ENCODE measurements at places on chromosomes 12 and 14.
A peak's percentile ranks its signal among the peaks of the same experiment; 100 is the strongest.

GRCh38 chr14:64178814-64179213, 115.4 kb downstream of the ESR2 start:
- no peak for DNase-seq

- no peak for DNase-seq
These were observed 142.5 kb downstream of the GCH1 start for GRCh38 chr14:54759982-54760585.

DNA sequence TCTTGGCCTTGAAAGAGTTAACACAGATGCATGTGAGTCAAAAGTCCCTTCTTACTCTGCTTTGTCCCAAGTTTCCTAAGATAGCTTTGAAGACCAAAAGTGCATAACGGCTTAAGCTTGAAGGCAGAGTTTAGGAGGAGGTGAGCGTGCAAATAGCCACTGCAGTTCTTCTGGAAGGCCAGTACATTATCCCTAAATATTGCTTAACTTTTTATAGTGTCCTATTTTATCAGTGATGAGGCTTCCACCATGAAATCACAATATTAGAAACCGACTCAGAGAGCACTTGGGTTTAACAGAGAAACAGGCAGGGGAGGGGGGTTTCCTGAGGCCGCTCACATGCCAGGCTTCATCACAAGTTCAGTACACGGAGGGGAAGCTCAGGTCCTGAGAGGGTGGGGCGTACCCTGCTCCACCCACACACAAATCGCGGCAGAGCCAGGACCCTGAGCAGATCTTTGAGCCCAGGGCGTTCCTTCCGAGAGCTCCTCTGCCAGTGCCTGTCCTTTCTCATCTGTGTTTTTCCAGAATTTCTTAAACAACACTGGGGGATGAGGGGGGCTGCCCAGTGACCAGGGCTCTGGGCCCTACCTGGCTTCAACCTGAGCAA, 26.8 kb upstream of the BDKRB2 start:
- no peak for DNase-seq

- no peak for DNase-seq
These were observed 144.3 kb downstream of the CHST11 start for GRCh38 chr12:104600790-104601739.

GRCh38 chr12:41981758-41982157, 162.9 kb downstream of the GXYLT1 start:
- DNase-seq: no peak

GRCh38 chr12:123151457-123152454, 866 bp upstream of the PITPNM2 start:
- DNase-seq: no peak

- no peak for DNase-seq
These were observed 1.2 kb upstream of the DDN start for GRCh38 chr12:49000346-49000745.

DNA sequence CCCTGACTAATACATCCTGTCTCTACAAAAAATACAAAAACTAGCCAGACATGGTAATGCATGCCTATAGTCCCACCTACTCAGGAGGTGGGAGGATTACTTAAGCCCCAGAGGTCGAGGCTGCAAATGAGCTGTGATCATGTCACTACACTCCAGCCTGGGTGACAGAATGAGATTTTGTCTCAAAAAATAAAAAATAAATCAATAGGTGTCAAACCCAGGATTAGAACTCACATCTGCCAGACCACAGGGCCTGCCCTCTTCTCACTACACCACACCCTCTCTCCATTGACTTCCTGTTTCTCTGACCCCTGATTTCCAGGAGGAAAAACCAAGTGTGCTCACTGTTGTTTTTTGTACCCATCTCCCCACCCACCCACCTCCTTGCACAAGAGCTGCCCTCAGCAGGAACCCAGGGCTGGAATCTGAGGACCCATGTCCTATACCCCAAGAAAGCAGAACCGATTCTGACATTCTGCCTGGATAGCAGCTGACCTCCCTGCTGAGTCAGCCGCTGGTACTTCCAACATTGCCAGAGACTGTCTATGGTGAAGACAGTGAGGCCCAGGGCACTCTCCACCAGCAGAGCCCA, 6.2 kb downstream of the CMKLR1 start:
- no peak for DNase-seq

- no peak for DNase-seq
These were observed 157.8 kb upstream of the NUDT4 start for GRCh38 chr12:93219947-93220346.

GRCh38 chr14:61455351-61455750, 134.0 kb downstream of the PRKCH start:
- DNase-seq: no peak

- DNase-seq: no peak
These were observed 404.4 kb downstream of the SLC6A15 start for GRCh38 chr12:84507956-84508850.

GRCh38 chr14:59678352-59678751, 101.7 kb upstream of the CCDC175 start:
- no peak for DNase-seq

GRCh38 chr12:43179486-43179885, 372.5 kb downstream of the ADAMTS20 start:
- DNase-seq: no peak

- DNase-seq: no peak
These were observed 29.5 kb downstream of the TRPV4 start for GRCh38 chr12:109803678-109804077.

- DNase-seq: peak; percentile 90
These were observed at the start of the genes C12orf57 and RNU7-1 for GRCh38 chr12:6943722-6944380. Gene C12orf57 (plus strand): TSS chr12:6944022. CDS start chr12:6944122, 100 bp downstream. Gene RNU7-1 (plus strand): TSS chr12:6943816.

DNA sequence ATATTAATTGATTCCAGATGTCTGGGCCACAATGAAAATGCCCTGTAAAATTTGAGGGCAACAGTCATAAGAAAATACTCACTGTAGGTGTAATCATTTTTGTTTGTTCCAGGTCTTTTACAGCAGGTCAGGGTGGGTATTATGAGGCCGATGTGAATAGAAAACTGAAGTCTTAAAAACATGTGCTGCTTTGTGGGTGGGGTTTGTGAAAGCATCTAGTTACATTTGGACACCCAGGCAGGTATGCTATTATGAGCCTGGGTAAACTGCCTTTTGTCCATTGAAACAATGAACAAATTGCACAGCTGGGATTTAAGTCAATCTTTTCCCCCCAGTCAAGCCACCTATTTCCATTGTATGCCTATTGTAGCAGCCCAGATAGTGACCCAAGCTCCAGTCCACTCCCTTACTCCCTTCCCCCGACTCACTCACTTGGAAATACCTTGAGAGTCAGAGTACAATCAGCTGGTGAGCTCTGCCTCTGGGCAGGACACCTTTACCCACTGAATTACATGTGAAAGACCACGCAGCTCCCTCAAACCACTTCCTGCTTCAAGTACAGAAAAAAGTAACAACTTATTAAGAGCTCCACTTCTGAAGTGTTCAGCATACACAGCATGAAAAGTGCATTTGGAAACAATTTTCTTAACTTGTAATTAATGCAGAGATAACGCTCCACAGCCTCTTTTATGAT, 1.8 kb downstream of the IGF1 start:
- DNase-seq: peak; percentile 19

GRCh38 chr14:103066399-103066798, 9.1 kb upstream of the CDC42BPB start:
- no peak for DNase-seq

- no peak for DNase-seq
These were observed 5.6 kb upstream of the LHX5 start for GRCh38 chr12:113477171-113477841.

GRCh38 chr14:64915797-64916196, 1.5 kb downstream of the CHURC1 start:
- DNase-seq: no peak

GRCh38 chr14:50620341-50620740, 47.8 kb downstream of the SAV1 start:
- DNase-seq: no peak

GRCh38 chr14:68314642-68315041, 478.2 kb downstream of the ZFP36L1 start:
- no peak for DNase-seq

DNA sequence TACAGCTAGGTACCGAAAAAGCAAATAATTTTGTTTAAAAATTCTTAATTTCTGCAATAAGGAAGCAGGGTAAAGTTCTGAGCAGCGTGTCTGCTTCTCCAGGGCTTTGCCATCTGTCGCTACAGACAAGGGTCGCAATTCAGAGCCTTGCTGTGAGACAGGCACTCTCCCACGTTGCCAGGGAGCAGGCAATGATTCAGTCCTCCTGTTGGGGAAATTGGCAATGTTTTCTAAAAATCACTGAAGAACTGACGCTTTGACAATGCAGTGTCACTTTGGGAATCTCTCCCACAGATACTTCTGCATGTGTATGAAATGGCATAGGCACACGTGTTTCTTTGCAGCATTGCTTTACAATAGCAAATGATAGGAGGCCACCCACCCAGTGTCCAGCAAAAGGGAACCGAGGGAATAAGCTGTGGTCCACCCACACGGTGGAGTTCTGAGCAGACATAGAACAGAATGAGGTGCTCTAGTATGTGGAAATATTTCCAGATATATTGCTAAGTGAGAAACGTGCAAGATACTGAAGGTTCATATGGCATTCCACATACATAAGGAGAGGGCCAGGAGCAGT, 16.0 kb upstream of the HIP1R start:
- DNase-seq: no peak

DNA sequence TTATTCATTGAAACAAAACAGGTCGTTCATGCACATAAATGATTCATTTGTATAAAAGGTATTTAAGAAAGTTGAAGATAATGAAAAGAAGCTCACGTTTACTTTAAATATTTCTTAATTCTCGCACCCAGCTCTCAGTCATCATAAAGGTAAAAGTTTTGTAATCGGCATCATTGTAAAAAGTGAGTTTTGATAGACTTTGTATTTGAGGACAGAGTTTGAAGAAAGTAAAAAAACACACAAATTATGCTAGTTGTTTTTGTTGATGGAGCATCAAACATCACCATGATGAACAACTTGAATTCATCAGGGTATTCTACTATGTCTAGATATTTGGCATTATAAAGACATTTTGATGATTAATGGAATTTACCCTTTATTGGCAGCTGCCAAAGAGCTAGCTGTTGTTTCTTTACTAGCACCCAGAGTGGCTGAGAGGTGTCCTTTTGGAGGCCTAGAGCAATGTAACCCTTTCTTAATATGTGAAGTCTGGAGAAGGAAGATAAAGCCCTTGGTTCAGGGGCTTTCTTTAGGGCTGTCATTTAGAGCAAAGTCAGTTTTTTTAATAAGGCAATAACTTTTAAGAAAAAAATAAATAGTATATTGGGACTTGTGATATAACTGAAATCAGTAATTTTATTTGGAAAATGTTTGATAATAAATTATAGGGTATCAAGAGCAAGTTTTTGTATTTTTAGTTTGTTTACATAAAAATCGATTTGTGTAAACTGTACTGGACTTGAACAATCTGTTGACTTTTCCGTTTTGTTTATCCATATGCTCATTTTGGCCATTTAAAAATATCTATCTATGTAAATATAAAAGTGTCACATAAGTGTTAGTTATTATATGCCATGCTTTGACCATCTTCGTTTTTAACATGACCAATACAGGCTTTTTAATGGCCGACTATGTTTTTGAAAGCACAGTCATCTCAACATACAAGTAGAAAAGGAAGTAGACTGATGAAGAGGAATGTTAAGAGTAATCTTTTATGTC, 7.4 kb downstream of the GLRX5 start:
- DNase-seq: no peak

GRCh38 chr14:33287189-33287588, 348.5 kb downstream of the NPAS3 start:
- DNase-seq: no peak

- no peak for DNase-seq
These were observed 9.7 kb downstream of the KRT72 start for GRCh38 chr12:52591521-52591920.

GRCh38 chr14:38150075-38150474, 57.6 kb upstream of the SSTR1 start:
- DNase-seq: no peak

- no peak for DNase-seq
These were observed 23.1 kb downstream of the GARIN6 start for GRCh38 chr12:99670635-99671034.

DNA sequence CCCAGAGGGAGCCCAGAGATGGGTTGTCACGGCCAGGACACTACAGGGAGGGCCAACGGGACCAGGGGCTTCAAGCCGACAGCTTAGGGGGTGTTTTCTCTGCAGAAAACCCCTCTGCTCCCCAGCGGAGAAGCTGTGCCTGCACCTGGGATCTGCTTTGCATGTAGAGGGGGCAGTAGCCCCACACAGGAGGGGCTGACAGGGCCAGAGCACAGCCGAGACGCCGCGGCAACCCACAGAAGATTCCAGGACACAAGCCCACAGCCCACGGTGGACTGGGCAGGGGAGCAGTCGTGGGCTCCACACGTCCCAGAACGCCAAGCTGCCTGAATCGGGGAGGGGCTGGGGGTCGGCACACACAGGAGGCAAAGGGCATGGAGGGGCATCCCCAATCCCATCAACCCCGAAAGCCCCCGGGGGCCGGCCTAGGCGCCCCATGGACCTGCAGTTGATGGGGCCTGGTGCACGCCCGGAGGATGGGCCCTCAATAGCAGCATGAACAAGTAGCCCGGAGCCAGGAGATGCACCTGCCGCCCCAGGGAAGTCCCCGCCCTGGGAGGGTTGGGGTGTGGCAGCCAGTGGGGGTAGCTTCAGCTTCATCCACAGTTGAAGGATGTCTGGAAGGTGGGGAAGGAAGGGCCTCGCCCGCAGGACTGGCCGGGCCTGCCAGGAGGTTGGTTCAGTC, 30.5 kb upstream of the TMEM179 start:
- DNase-seq: no peak

DNA sequence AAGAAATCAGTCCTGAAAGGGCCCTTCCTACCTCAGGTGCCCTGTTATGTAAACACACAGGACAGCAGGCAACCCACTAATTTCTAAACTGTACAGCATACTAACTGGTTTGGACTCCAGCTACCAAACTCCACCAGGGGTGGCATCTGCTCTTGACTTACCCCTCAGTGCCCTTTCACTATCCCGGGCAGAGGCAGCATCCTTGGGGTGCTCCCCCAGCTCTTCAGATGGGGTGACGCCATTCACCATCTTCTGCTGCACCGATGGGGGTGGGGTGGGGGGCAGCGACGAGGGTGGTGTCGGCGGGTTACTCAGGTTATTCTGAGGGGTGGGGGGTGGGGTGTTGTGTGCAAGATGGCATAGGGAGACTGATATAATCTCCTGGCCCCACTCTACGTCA, 11.5 kb upstream of the PRKAG1 start:
- DNase-seq: peak; percentile 1

GRCh38 chr12:102618197-102618877, 138.0 kb upstream of the IGF1 start:
- no peak for DNase-seq
